ENCODE measurements at places on chromosomes 7 and 10.
A peak's percentile ranks its signal among the peaks of the same experiment; 100 is the strongest.

GRCh38 chr7:26574476-26574875, 282.8 kb downstream of the SNX10 start:
- DNase-seq: no peak

GRCh38 chr10:88903715-88904114, 23.7 kb downstream of the STAMBPL1 start:
- DNase-seq: no peak

GRCh38 chr10:32461203-32461602, 15.3 kb downstream of the CCDC7 start:
- no peak for DNase-seq

DNA sequence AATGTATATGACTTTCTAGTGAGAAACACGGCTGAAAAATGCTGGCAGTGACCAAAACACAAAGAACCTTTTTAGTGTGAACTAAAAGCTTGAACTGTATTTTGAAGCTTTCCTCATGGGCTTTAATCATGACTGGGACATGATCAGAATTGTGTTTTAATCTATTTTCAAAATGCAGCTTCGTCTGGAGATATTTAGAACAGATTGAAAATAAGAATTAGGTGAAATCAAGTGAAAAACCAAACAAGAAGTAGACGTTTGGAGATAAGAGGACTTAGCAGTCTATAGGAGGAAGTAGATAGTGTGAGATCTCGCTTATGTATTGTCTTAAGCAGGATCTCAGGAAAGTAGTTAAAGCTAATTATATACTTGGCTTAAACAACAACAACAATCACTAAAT, 865.4 kb upstream of the MBL2 start:
- DNase-seq: no peak

GRCh38 chr7:51180092-51180491, 136.5 kb downstream of the COBL start:
- DNase-seq: no peak

DNA sequence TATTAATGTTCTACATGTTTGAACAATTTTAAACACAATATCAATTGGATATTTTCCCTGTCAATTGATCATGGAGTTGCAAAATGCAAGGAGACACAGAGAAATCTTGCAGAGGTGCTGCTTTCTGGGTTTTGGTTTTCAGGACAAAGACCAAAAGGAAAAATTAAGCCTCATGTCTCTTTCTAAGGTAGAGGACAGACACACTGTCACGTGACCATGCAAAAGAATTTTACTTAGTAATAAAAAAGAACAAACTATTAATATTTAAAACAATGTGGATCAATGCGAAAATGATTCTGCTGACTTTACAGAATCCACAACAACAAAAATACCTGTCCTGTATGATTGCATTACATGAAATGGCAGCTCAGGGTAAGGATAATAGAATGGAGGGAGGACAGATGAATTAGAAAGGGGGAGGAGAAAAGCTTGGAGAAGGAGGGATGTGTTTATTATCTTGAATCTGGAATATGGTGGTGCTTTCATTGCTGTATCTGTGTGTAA, 493.7 kb upstream of the NUPR2 start:
- DNase-seq: no peak

DNA sequence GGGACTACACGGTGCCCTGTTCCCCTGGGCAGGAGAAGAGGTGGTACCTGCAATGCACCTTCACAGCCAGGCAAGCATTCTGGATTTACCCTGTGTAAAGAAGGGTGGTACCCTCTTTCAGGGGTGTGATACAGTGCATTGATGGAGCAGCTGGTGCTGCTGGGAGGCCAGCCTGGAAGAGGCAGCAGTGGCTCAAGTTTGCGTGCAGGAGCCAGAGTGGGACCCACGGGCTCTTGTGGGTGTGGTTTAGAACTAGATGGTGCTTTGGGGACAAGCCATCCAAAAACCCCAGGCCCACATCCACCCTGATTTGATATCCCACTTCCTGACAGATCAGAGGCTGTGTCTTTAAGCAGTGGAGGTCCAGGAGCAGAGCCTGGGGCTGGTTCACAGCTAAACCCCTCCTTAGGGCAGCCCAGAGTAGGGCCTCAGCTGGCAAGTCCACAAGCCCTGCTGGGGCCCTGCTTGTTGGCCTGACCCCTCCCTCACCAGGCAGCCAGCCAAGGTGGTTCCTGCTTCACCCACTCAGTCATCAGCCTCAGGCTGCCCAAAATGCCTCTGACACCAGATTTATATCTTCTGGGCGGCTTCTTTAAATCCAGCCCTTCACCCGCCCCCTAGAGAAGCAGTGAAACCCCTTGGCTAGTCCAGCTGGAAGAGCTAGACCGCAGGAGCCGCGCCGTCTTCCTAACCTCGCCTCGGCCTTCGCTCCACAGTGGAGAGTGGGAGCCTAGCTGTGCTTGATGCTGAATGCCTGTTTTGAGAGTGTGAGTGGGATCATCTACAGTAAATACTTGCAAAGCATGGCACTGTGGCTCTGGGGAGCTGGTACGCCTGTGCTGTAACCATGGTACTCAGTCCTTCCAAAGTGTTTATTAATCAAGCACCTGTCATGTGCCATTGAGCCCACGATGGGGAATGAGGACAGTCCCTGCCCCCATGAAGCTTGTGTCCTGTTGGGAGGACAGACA, 1.4 kb upstream of the ASIC3 start:
- DNase-seq: no peak

DNA sequence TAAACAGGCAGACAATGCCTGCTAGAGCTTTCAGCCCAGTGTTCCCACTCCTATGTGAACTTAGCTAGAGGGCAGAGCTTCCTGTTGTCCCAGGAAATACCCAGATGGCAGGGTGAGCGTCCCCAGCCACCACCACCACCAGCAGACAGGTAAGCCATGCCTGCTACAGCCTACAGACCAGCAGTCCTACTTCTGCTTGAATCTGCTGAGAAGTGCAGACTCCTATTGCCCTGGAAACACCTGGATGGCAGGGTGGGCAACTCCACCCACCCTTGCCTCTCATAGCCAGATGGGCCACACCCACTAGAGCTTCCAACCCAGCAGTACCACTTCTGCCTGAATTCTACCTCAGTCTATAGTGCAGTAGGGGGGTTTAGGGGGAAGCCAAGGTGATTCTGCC, 64.4 kb downstream of the FBXL13 start:
- DNase-seq: no peak

DNA sequence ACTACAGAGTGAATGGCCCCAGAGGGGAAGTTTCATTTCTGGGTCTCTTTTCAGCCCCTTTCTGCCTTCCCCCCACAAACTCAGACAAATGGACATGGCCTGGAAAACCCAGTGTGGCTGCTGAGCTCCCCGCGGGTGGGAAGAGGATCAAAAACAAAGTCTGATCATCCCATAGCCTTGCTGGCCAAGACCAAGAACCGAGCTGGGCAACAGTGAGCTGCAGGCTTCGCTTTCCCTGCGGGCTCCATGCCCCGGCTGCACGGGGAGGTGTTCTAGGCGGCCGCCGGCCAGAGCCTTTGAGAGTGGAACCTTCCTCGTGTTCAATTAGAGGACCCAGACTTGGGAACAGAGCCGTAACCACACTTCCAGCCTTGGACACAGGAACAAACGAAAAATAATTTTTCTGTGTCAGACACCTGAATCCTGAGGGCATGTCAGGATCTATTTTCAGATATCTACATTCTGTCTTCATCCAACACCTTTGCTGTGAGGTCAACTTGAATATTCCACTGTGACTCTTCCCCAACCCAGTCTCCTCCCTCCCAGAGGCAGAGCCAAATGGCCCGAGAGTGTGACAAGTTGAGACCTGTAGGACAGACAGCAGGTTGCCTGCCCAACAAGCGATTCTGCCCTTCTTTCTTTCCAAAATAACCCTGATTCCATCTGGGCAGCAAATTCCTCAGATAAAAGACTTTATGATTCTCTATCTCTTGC, 26.0 kb downstream of the WDR86 start:
- DNase-seq: peak; percentile 11

DNA sequence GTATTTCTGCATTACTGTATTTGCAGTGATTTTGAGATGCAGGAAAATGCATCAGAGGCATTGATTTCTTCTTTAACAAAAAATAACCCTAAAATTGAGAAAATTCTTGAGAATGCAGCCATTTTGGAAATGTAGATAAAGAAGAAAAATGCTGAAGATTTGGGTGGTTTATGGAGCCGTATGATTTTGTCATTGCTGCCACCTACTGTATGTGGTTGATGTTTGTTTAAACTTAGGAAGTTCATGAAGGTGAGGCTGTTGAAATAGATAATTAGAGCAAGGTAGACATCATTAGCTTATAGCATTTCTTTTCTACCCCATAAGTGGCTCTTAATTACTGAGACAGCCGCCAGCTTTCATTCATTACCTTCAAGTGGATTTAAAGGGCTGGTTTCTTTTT, 92.1 kb upstream of the SAMD8 start:
- DNase-seq: no peak

DNA sequence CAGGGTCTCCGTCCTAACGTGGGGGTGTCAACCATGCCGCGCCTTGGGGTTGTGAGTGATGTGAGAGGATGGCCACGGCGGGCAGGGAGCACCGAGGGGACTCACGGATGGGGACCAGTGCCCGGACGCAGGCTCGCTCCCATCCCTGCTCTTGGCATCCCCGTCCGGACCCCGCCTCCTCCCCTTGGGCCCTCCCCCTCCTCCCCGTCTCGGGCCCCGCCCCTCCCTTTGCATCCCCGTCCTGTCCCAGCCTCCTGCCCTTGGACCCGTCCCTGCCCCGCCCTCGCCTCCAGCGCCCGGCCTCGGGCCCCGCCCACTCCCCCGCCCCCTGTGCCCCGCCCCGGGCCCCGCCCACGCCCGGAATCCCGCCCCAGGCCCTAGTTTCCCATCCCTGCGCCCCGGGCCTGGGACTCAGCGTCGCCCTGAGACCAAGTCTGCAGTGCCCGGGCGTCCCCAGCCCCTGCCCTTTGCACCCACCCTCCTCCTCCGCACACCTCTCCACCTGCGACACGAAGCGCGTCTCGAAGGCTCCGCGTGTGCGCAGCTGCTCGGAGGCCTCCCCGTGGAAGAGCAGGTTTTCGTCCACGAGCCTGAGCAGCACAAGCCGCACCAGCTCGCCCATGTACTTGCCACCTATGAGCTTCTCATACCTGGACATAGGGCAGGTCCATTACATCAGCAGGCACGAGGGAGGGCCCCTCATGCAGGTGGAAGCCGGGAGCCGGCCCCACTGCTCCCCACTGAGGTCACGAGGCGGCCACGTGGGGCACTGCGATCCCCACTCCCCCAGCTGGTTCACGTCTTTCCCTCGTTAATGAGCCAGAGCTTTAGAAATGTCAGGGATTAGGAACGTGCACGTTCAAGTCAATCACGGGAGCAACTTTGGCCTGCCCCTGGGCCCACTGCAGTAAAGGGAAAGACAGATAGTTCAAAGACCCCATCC, 5.1 kb upstream of the MYL7 start:
- DNase-seq: peak; percentile 74

DNA sequence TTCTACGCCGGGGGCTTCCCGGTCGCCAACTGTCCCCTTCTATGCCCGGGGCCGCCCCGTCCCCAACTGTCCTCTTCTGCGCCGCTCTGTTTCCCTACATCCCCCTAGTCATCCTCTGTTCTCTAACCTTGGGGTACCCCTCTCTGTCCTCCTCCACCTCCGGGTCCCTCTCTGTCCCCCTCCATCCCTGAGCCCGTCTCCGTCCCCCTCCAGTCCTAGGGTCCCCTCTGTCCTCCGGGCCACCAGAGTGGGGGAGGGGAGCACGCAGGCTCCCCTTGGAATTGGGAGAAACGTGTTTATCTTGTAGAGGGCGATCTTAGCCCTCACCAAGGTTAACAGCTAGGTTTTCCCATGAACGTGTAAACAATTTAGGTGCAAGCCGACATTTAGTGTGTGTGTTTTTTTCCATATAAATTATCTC, 852 bp upstream of the KLF6 start:
- DNase-seq: no peak

GRCh38 chr7:38881947-38882684, 26.9 kb downstream of the VPS41 start:
- DNase-seq: no peak

DNA sequence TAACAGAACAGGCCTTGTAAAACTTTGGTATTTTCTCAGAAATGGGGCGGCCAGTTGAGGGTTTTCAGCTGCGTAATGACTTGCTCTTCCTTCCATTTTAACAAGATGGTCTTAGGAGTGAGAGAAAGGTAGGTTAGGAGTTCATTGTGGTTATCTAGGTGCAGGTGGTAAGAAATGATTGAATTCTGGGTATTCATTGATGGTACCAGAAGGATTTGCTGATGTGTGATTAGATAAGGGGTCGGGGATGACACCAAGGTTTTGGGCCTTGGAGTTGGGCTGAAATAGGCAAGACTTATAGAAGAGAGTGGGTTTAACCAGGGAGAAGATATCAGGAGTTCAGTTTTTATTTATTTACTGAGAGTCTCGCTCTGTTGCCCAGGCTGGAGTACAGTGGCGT, 2.6 kb downstream of the MDH2 start:
- no peak for DNase-seq

DNA sequence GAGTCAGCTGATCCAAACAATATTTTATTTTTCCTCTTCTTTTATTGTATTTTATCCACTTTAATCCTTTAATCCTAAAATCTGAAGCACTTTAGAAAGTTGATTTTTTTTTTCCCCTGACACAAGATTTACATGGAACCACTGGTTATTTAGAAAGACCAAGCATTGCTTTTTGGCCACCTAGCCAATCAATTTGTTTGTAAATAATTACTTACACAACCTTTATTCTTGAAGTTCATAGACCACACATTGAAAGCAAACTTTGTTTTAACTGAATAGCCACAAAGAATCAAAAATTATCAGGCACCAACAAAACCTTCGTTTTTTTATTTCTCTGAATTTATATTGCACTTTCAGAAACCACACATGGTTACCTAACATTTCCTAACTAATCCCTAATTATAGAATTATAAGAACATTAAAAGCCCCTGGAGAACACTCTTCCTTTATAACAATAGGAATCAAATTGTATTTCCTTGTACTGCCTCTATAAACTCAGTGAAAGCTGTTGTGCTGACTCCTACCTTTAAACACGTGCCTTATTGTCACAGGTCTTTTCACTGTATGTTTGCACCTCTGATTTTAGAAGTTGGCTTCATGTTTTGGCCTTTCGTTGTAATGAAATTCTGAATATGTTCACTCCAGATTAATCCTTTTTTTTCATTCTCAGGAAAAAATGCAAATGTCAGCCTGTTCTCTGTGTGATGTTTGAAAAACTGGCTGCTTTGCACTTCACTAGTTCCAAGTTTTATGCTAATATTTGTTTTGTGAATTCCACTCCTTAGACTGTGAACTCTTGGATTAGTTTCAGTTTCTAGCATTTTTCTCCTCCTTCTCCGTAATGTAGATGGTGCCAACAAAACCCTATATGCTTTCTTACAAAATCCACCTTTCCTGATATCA, 1511.9 kb downstream of the REEP3 start:
- DNase-seq: no peak

- DNase-seq: no peak
These were observed 53.9 kb upstream of the NRP1 start for GRCh38 chr10:33388382-33388781.

GRCh38 chr10:89659143-89660131, 14.4 kb upstream of the PANK1 start:
- DNase-seq: no peak

DNA sequence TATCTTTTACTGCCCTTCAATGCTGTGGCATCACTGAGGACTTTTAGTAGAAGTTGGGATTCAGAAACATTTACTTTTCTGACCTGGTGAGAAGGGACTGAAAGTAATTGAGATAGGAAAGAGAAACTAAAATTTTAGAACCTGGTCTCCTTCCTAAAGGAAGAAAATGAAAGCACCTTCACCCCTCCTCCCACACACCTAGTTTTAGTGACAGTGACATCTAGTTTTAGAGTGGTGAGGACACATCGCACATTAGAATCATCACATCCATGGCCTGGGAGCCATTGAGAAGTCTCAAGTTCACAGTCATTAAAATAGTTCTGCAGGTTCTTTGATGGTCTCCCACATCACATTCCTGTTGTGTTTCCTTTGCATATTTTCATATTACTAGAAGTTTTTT, 16.1 kb downstream of the TAS2R41 start:
- DNase-seq: no peak

- no peak for DNase-seq
These were observed 488.2 kb downstream of the SUGCT start for GRCh38 chr7:40622941-40623501.
